ENCODE measurements at places on chromosomes 6 and 20.

DNA sequence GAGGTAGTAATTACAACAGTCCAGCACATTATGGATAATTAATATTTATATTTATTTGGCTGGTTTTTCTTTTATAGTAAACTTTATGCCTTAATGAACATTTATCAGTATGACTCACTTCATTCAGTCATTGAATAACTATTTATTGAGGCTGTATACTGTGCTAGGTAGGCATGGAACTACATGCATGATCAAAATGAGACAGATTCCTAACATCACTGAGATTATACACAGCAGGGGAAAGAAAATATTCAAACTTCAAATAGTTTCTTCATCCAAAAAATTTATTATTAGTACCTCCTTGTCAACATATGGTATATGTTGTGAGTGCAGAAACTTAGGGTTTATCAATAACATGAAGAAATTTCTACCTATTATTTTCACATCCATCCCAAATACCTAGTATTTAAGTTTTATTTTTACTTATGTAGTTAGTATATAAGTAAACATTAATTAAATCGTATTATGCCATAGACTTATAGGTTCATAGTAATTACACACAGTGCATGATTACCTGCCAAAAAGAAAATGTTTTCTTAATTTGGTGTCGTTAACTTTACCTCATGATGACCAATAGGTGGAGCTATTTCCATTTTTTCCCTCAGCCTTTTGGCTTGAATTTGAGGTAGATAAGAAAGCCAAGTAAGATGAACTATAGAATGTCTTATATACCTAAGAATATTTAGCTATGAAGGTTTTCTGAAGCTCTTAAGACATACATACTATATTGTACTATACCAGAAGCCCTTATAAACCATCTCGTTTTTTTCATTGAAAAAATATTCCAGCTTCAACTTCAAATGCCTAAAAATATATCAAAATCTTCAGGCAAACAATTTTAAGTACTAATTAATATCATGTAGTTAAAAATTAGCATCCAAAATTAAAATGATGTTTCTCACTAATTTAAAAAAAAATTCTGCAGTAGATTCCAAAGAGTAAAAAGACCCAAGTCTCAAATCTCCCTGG is 12.5 kb upstream of the TMEM30A start:
- no peak for DNase-seq

DNA sequence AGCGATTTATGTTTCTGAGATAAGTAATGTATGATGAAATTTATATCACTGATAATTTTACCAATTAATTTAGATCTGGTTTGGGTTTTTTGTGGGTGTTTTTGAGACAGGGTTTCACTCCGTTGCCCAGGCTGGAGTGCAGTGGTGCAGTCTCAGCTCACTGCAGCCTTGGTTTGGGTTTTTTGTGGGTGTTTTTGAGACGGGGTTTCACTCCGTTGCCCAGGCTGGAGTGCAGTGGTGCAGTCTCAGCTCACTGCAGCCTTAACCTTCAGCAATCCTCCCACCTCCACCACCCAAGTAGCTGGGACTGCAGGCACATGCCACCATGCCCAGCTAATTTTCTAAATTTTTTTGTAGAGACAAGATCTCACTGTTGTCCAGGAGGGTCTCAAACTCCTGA is 13.0 kb downstream of the MRS2 start:
- DNase-seq = no peak

DNA sequence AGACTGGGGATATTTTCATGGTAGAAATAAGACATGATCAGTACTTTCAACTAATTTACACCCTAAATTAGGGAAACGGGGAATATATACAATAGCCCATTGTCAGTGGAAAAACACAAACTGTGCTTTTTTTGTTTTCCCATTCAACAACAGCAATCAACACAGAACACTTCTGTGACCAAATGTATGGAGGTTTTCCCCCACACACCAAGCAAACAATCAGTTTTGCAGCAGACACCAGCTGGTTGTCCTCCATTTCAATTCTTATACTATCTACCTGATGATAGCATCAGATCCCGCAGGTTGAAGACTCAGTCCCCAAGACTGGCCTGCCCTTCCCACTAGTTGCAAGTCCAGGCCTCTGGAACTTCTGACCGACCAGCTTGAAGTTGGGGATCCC is 4.5 kb downstream of the HINT3 start:
- DNase-seq = no peak

DNA sequence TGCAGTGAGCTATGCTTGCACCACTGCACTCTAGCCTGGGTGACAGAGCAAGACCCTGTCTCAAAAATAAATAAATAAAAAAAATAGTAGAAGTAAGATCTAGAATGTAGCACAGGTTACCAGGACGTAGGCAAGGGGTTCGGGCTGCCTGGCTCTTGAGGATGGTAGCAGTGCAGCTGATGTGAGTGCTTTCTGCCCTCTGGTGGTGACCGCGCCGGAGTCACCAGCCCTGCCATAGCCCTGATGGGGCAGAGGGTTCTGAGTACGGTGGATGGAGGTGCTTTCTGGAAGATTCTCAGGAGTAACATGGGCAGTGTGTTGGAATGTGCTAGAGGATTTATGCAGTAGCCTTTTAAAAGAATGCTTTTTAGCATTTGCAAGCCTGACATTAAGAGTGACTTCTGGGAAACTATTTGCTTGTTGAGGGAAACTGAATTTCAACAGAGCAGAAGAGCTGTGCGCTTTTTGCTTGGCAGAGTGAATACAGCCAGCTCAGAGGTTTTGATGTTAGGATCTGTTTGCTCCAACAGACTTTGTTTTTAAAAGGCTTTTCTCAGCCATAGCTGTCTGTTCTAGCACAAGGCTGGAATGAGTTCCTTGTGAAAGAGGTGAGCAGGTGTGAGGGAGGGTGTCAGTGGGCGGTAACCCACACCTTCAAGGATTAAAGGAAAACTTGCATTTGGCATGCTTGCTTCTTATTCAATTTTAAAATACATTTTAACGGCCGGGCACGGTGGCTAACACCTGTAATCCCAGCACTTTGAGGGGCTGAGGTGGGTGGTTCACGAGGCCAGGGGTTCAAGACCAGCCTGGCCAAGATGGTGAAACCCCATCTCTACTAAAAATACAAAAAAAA is 65.9 kb downstream of the PTPN1 start:
- DNase-seq = peak; percentile 58

- DNase-seq = no peak
These were observed 45.3 kb upstream of the RAB32 start for GRCh38 chr6:146498309-146498708.

GRCh38 chr6:15368186-15368585 is 122.3 kb downstream of the JARID2 start:
- no peak for DNase-seq

- no peak for DNase-seq
These were observed 126.1 kb downstream of the ARHGAP18 start for GRCh38 chr6:129583866-129584265.

- no peak for DNase-seq
These were observed 4.9 kb upstream of the GRM4 start for GRCh38 chr6:34150766-34151165.

DNA sequence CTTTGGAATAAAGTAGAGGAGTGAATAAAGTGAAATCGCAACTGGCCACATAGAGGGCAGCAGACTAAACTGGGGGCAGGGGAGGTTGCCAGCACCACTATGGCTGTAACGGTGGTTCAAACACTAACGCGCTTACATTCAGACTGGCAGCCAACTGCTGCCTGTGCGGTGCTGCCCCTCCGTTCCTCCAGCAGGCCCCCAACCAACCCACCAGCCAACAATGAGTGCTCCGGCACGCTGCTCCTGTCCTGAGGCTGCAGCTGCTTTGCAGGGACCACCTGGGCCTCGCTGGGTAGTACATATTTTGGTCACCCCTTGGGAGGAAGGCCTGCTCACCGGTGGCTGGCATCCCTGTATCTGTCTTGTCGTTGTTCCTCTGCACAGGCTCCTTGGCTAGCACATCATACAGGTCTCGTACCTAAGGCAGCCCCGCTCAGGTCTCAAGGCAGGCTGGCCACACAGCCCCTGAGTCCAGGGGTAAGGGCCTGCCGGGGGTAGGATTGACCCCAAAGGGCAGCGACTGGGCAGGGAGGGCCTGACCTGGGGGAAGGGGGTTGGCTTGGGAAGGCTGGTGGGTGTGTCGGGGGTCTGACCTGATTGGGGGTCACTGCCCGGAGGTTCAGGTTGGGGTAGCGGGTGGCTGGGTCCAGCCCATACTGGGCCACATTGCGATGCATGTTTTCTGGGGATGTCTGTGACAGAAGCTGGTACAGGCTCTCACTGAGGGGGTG is 6.3 kb downstream of the MICAL1 start:
- no peak for DNase-seq

DNA sequence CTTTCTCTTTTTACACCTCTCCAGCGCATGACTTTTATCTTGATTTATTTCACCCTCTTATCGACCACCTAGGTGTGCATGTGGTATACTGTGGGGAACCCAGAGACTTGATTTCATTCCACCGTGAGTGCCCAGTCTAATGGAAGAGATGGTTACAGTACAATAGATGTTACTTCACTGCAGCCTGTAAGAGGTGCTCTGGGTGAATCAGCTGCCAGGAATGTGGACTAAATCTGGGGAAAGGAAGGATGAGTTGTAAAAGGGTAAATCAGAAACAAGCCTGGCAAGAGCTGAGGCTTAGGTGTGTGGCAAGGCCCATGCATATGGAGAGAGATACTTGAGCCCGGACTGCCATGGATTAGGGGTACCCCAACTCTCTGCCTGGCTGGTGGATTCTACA is 7.4 kb downstream of the STK35 start:
- DNase-seq = no peak

- DNase-seq = no peak
These were observed 199.2 kb downstream of the SMOC2 start for GRCh38 chr6:168640181-168640580.

GRCh38 chr6:121503589-121503991 is 68.1 kb downstream of the GJA1 start:
- no peak for DNase-seq

DNA sequence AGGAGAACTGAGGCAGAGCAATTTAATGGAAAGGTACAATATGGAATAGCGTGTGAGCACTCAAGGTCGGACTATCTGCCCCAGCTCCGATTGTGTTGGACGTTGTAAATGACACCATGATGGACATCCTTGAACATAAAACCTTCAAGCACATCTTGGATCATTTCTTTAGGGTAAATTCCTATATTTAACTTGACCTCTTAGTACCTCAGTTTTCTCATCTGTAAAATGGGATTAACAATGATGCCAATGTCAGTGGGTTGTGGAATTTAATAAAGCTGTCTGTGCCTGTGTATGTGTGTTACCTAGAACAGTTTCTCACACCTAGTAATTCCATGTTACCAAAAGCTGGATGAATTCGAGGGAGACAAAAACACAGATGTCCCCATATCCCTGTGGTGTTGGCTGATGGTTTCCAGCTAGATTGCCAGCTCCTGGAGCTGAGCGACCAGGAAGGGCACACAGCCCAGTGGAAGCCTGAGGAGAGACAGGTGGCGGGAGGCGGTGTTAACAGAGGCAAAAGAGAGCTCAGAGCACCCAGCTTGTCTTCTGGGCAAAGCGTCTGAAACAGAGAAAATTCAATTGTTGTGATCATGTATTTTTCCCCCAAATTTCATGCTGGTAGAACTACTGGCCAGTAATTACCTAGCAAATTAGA is 32.6 kb downstream of the MDFI start:
- DNase-seq = no peak

- DNase-seq = no peak
These were observed 111.6 kb downstream of the TBC1D32 start for GRCh38 chr6:121222656-121223055.

DNA sequence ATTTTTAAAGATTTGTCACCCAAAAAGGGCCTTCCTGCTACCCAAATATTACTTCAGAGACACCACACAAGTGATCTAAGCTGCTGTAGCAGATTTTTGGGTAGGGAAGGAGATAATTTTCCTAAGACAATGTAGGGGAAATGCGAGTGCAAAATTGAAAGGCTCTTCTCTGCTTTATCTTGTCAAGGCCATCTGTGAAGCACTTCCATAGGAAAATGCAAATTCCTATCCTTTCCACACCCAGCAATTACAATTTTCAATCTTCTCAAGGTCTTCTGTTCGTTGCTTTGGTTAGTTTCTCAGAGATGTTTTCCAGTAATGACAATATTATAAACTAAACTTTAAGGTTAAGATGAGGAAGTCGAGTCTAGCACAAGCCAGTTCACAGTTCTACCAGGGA is 53.4 kb downstream of the HDGFL1 start:
- DNase-seq = no peak

DNA sequence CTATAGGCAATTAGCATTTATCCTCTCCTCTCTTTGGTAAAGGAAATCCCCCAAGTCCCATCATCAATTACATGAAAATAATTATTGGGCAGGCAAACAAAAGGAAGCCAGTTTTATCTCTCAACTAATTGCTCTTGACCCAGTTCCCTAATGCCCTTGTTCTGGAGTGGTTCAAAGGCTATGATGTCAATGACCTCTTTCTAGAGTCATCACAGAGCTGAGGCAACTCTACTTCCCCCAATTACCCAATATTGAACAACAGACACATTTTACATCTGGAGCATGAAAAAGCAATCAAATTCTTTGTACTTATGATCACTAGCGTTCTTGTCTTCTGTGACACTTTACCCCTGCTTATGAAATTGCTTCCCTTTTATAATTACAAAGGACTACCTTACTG is 43.5 kb downstream of the NT5E start:
- DNase-seq = no peak

DNA sequence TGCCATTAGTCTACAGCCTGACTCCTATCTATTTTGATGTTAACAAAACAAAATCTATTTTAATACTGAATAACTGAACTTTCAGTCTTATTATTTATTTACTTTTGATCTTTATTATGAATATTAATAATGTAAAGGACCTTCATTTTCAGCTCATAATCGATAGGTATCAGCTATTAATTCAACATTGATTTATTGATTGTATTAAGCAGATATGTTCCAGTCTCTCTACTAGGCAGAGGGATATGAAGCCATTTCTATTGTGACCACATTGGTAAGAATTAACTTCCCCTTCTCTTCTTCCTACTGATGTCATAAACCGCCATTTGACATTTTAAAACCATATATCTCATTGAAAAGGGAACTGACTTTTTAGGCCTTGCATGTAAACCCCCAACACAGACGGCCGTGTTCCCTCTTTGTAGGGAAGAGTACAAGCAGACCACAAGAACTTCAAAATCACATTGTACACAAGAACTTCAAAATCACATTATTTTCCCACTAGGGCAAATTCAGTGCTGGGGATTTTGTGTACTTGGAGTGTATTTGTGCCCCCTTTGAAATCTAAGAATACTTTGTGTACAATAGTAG is 69.5 kb upstream of the FABP7 start:
- no peak for DNase-seq

GRCh38 chr6:147973806-147974205 is 368.8 kb upstream of the SASH1 start:
- DNase-seq = no peak

- DNase-seq = no peak
These were observed 107.3 kb downstream of the SYCP2 start for GRCh38 chr20:59825944-59826759.

All from stimulated activated CD4-positive, alpha-beta T cell treated with anti-CD3 and anti-CD28 coated beads, Interleukin-2, amount 100 ng/mL, for 48 hours (primary cell).